NCI-H1105 treated with DMSO at 0.1 percent for 48 hours (cell line): ENCODE measurements at places on chromosomes 1 and 21.

DNA sequence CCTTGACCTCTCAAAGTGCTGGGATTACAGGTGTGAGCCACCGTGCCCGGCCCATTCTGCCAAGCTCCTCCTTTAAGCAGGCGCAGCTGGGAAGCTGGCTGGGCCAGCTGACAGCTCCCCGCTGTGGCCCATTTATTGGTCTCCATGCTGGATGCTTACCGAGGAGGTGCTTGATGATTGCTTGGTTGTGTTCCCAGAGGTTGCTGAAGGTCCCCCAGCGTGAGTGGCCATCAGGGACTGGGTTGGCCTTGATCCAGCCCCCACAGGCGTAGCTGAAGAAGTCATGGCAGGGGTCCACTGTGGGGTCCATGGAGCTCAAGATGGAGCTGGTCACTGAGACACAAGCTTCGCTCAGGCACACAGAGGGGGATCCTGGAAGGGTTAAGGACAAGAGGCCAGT is 17.7 kb downstream of the ECE1 start:
- DNase-seq, result no peak

GRCh38 chr1:176987016-176987415 is 177.5 kb downstream of the ASTN1 start:
- DNase-seq, result no peak

DNA sequence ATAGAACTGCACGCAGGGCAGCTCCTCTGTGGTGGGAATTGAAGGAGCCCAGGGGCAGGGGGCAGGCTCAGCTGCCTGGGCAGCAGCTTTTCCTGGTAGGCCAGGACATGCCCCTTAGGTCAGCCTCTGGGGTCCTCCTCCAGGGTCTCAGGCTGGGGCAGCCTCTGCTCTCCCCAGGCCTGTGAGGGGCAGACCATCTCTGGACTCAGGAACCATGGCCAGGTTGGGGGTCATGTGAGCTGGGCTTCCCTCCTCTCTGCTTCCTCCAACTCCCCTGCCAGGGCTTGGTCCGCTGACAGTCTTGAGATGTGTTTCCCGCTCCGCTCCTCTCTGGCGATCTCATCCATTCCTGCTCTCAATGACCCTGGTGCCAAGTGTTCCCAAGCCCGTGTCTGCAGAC is 5.7 kb downstream of the C1orf210 start:
- no peak for DNase-seq

- DNase-seq, result no peak
These were observed 22.7 kb downstream of the CLIC6 start for GRCh38 chr21:34691390-34692032.

- DNase-seq, result no peak
These were observed 5.1 kb downstream of the TIAM1 start for GRCh38 chr21:31338908-31339368.

GRCh38 chr1:21114431-21114830 is 62.3 kb downstream of the EIF4G3 start:
- DNase-seq, result no peak

DNA sequence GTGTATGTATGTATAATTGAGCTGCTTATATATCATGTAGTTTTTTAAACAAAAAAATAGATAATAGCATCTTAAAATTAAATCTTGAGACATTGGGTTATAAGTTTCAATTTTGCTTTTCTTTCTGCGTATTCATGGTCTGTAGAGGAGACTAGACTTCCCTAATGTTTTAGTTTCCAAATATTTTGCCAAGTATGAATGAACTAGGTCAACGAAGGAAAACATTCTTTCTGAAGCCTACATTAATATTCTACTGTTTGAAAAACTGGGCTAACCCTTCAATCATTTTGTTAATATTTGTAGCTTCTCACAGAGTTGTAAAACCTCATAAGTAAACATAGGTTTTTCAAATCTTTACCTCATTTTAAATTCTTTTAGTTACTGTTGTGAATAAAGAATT is 592.7 kb downstream of the USP25 start:
- DNase-seq, result no peak

DNA sequence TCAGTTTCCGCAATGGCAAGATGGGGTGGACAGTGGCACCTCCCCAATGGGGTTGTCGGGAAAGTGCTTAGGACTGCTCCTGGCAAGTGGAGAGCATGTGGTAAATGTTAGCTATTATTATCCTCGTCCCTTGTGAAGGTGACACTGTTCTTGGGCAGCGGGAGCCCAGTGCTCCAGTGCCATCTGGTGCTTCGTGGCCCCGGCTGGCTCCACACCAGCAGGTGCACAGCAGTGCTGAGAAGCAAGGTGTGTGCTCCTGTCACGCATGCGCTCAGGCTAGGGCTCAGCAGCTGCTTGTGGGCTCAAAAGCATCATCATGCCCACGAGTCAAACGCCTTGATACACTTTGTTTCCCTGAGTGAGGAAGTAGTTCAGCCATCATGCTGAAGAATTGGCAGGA is 24.9 kb upstream of the KCNC4 start:
- peak; percentile 80 for DNase-seq

DNA sequence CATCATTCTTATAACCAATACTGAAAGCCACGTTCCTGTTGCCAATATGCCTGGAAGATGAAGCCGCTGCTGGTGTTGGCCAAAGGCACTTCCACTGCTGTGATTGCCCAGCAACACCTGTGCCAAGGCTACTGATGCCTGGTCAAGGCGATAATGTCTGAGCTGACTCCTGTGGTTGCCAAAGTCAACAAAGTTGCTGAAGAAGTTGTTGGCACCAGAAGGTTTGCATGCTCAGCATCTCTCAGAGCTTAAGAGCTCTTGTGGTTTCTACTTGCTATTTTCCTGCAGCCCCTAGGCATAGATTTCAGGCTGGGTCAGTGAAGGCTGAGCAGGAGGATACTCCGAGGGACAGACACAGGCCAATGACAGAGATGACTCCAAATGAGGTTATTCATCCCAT is 63.4 kb upstream of the RAB3GAP2 start:
- DNase-seq, result peak; percentile 21

DNA sequence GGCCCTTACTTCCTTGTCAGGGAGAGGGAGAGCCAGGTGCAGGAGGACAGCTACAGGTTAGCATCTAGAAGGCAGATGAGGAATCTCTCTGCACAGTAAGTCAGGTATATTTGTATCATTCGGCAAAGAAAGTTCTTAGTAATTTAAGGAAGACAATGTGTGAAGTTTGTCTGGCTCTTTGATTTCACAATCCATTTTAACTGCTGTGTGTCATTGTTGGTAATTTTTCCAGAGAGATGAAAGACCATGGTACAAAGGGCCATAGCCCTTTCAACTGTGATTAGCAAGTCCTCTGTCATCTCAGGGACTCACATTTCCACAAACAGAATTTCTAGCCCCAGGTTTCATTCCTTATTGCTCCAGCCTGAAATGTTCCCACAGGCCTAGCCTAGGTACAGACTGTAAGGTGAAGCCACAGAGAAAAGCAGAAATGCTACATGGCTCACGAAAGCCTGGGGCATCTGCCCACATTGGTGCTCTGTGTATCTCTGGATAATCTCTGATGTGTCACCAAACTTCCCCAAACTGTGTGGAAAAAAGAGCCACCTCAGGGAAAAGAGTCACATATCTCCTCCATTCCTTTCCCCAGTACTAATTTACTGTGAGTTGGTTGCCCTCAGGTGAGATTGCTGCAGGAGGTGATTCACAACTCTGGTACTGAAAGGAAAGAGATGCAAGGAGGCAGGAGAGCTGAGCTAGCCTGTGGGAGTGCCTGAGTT is 70.6 kb downstream of the SYT6 start:
- no peak for DNase-seq

GRCh38 chr1:70738624-70739023 is 309.0 kb downstream of the PTGER3 start:
- peak; percentile 94 for DNase-seq

DNA sequence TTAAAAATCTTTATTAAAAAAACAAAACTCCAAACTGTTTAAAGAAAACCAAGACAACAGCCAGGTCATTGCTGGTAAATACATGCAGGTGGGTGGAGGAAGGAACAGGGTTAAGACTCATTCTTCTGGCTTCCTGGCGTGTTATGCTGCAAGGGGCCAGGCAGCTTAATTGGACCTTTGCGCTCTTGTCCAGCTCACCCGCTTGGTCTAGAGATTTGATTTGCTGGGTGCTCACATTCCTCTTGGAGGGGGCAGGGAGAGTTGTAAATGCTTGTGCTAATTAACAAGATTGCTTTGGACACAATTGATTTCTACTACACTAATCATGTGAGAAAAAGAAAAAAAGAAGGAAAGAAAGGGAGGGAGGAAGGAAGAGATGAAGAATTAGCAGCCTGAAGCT is 10.5 kb downstream of the CEP104 start:
- DNase-seq, result no peak

DNA sequence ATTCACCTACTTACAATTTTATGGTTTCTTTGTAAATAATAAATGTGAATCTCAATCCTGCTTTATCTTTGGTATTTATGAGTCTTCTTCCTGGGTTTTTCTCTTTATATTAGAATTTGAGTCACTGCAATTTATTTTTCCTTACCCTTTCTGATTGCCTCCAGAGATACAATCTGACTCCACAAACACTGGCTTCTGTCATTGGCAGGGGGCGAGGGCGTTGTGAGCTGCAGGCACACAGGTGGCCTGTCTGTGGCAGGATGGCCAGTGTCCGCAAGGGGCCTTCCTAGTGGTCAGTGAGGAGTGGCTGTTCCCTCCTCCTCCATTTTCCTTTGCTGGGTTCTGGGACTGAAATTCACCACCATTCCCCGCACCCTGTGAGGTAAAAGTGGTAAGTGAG is 2.0 kb upstream of the MTARC1 start:
- no peak for DNase-seq

DNA sequence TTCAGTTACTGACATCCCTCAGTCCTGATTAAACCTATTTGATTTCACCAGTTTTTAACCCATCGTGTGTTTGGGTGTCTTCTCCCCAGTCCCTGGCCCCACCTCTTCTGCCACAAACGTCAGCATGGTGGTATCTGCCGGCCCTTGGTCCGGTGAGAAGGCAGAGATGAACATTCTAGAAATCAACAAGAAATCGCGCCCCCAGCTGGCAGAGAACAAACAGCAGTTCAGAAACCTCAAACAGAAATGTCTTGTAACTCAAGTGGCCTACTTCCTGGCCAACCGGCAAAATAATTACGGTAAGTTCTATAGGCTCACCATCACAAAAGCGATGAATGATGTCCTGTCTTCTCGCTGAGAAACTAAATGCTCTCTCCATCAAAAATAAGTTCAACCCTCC is 28.7 kb downstream of the NBPF3 start:
- DNase-seq, result no peak

- no peak for DNase-seq
These were observed 1.5 kb upstream of the RASSF5 start for GRCh38 chr1:206505702-206506355.

DNA sequence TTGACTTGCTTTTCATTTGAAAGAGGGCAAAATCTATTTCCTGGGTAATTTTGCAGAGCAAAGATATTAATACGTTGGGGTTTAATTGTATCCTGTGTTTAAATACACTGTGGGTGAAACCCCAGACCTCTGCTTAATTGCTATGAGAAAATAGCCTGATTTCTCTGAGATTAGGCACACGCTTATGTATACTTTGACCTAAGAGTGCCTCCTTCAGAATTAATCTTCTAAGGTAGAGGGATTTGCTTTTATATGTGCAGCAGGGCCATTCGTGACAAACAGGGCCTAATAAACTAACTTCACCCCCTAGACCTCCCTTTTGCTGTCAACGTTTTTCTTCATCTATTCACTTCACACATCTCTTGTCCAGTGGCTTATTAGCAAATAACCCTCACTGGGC is 216.9 kb upstream of the ADGRL2 start:
- no peak for DNase-seq

DNA sequence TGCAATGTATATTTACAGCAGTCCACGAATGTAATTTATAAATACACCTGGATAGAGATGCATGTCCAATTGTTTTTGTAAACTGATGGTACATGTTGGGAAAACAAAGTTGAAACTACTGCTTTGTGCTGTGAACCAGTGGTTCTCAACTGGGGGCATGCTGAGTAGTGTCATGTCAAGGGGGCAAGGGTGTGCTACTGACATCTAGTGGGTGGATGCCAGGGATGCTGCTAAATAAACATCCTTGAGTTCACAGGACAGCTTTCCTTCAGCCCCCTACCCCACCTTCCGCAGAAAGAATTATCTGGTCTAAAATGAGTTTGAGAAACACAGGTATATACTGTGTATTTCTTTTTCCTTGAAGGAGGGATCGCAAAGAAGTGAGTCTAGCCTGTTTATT is 95.9 kb downstream of the RASAL2 start:
- peak; percentile 4 for DNase-seq
